ENCODE measurements at places on chromosomes 3 and 15. TPM values are rescaled to one million over a fixed set of nuclear protein-coding genes. Genes with fewer than 3 reads are reported as not detected.

CFAP20DC gene
- 1.3 TPM for total RNA-seq

CLDN1 gene
- 0.34 TPM for total RNA-seq

NEK11 gene
- 11.2 TPM for total RNA-seq

TMEM212 gene
- total RNA-seq = not detected

PLA2G4D gene
- total RNA-seq = 0.57 TPM

SLC2A2 gene
- total RNA-seq = not detected

SIAH2 gene
- total RNA-seq = 25.3 TPM

CLDN18 gene
- total RNA-seq = not detected

GOLGA6A gene
- not detected for total RNA-seq

GOLGA8R gene
- 7.5 TPM for total RNA-seq

THBS1 gene
- 95.5 TPM for total RNA-seq

OIP5 gene
- 1.2 TPM for total RNA-seq

NAALADL2 gene
- 18.1 TPM for total RNA-seq

MAP1A gene
- total RNA-seq = 13.8 TPM

IQCF2 gene
- not detected for total RNA-seq

PAK6 gene
- total RNA-seq = 0.49 TPM

GOLGA8G gene
- not detected for total RNA-seq

OR5H6 gene
- total RNA-seq = not detected

KIAA1143 gene
- 24.5 TPM for total RNA-seq

APBA2 gene
- total RNA-seq = 1.3 TPM

DISP2 gene
- total RNA-seq = under 0.01 TPM

EPB42 gene
- 2.4 TPM for total RNA-seq

TF gene
- total RNA-seq = 154 TPM

TTBK2 gene
- 18.1 TPM for total RNA-seq

GOLGA6D gene
- total RNA-seq = not detected

SAXO2 gene
- 5.2 TPM for total RNA-seq

C3orf85 gene
- total RNA-seq = not detected

DNAH12 gene
- total RNA-seq = 0.44 TPM

FGD5 gene
- total RNA-seq = 18.2 TPM

FBXO40 gene
- total RNA-seq = 0.19 TPM

C3orf22 gene
- not detected for total RNA-seq

ROBO2 gene
- total RNA-seq = 1.9 TPM
